ENCODE measurements at places on chromosomes 4 and X.

DNA sequence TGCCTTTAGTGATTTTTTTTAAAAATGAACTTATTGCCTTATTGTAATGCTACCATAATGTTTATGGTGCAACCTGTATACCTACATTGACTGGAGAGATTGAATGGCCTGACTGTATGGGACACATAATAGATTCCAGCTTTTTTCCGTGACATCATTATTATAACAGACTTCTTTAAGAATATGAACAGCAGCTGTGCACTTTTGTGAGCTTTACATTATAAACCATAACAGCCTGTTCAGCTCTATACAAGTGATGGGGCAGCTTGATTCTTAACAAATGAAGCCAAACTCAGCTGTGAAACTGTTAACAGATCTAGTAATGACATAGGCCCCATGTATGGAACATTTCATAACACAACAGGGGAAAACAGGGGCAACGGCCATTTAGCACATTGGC, 187.0 kb downstream of the BMPR1B start:
- no peak for DNase-seq

GRCh38 chrX:19627533-19627932, 112.2 kb upstream of the MAP3K15 start:
- no peak for DNase-seq

DNA sequence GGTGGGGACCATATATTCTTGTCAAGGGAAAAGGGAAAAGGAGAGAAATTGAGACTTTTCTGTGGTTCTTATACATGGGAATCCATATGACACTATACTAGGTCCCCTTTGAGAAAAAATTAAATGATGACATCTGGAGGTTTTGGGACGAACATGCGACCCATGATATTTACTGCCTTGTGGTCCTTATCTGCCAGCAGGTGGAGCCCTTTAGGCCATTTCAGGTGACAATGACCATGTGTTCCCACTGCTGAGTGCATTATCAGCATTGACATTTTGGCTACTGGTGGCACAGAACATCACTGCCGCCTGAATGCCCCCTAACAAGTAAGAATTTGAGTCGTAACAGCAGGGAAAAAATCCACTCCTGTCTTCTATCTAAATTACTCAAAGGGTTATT, 843.4 kb downstream of the FSTL5 start:
- no peak for DNase-seq

- no peak for DNase-seq
Measured at GRCh38 chrX:73126240-73126639, 46.9 kb upstream of the PABPC1L2A start.

DNA sequence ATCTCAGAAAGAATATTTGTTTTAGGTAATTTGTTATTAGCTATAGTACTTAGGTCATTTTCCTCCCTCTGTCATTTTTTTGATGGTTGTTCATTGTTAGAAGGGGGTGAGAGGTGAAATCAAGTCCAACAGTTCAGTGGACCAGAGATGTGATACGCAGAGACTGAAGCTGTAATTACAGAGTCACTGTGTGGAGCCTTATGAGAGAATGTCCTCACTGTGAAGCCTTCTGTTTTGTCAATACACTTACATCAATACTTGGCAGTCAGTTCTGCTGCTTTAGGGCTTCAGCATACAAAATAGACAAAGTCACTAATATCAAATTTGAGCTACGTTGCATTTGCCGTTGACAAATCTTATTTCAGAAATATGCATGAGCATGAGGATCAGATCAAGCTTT, 692.5 kb downstream of the C4orf33 start:
- DNase-seq: no peak

GRCh38 chr4:7335344-7336066, 99.2 kb downstream of the PSAPL1 start:
- no peak for DNase-seq

GRCh38 chrX:16160729-16161128, 6.6 kb upstream of the MAGEB17 start:
- no peak for DNase-seq

- DNase-seq: no peak
Measured at GRCh38 chr4:24529555-24529954, 54.8 kb downstream of the DHX15 start.

- DNase-seq: no peak
Measured at GRCh38 chr4:159505266-159505975, 402.5 kb downstream of the RAPGEF2 start.

- no peak for DNase-seq
Measured at GRCh38 chr4:24032371-24032989, 142.6 kb upstream of the PPARGC1A start.

DNA sequence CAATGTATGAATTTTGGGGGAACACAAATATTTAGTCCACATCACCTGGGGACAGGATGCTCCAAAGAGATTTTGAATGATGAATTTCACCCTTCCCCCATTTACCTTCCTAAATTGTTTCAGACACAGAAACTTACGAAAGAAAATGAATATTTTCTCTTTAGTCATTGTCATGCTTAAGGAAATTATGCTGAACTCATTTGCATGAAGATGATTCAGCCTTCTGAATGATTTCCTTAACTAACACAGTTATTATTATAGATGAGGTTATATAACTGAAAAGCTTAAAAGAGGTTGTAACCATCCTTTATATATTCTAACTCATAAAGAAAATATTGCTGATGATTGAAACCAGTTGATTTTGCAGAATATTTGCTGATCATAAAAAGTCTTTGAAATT, 61.1 kb downstream of the KCNIP4 start:
- DNase-seq: no peak

DNA sequence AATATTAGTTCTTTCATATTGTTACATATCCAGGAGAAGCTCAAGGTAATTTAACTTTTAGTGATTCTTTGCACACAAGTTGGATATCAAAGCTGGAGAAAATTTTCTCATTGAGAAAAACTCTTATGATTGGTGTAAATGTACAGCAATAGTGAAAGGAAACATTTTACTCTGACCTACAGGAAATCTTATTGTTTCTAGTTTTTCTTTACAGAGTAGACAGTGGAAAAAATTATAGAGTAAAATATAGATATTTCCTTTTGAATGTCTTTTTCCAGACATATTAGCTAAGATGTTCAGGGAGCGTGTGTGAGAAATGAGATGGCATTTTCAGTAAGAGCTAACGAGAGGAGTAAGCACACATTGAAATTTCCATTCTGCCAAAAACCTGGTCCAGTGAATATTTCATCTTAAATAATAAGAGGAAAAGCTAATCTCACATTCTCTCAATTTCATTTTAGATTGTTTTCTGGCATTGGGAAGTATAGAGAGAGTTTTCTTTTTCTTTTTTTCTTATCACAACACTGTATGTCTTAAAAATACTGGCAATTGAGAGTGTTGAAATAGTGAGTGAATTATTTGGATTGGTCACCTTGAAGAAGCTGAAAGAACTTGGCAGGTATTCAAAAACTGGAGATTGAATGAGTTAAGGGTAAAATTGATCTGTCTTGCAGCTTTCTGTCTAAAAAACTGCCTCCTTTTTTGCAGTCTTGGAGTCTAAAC, 15.6 kb upstream of the ATP8A1 start:
- DNase-seq: no peak

DNA sequence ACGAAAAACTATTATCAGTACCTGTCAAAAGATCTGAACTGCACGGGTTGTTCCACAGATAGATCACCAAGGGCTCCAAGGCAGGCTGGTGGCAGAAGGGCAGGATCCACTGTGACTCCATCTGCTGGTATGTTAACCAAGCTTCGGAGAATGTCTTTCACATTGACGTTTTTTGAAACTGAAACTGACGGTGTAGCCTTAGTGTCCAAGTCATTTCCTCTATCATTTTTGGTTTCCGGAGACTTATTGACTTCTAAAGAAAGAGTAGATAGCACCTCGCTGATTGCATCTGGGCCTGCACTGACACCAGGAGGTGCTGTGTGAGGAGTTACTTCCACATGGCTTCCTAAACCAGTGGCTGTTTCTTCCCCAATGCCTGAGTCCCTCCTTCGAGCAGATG, 186.9 kb downstream of the LRBA start:
- peak; percentile 7 for DNase-seq

DNA sequence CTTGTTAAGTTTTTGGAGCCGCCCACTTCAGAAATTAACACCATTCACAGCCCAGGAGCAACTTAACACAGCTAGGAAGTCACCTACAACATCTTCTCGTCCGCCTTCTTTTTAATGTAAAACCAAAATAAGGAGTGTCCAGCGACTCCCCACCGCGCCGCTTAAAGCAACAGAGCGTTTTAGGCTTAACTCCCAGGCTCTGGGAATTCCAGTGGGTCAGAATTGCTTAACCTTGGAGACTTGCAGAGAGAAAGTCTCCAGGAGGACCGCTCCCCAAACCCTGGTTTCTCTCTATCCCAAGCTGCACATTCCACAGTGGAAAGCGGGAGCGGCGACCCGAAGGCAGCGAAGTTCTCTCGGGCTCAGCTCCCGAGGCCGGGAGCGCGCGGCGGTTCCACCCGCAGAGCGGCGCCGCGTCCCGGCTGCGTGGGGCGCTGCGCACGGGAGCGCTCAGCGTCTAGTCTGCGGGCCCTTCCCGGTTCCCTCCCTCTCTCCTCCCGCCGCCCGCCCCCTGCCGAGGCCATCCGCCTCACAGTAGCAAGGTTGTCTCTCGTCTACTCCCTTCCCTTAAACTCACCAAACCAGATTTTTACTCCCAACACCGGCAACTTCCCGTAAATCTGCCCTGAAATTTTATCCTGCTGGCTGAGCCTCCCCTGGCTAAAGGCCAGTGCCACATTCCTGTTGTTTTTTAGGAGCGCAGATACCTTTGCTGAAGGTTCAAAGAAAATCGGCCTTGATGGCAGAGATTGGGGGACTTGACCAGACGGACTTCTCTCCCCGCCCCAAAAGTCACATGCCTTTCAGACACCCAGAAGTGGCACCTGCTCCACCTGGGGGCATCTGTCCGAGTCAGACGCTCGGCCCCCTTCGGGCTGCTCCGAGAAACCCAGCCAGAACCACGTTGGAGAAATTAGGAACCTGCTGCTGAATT, at the start of gene RBM47:
Gene RBM47, minus strand, starts transcription at position 464 of the 934 bp plus-strand sequence. CDS start 190,971 bp downstream, outside the sequence.
- DNase-seq: no peak

DNA sequence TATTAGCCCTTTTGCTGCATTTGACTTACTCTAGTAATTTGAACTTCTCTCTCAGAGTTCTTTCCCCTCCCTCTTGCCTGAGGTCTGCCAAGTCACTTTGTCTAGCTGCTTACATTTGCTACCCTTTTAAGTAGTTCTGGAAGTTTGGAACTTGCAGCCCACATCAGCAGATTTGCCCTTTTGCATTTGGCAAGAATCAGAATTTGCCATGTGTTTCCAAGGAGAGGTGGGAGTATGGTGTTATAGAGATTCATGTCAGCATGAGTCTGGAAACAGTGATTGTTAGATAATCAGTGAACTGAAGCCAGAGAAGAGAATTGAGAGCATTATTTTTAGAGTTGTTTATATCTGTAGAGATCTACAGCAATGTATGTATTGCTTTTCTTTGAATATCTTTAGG, 52.1 kb downstream of the KLHL34 start:
- no peak for DNase-seq

DNA sequence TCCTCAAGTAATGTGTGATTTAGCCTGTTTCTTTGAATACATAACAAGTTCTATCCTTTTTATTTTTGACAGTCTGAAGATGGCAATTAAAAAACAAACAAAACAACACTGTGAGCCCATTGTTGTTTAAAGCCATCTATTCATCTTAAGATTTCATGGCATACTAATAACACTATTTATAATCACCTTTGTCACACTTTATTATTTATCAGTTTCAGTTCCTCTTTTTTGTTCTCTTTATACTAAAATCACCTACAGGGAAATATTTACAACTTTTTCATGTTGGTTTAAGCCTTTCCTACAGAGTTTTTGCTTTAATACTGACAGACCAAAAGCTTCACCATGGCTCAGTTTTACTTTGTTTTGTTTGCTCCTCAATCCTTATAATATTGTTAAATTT, 247.4 kb upstream of the CTSO start:
- no peak for DNase-seq

GRCh38 chr4:183984566-183984965, 79.5 kb downstream of the STOX2 start:
- DNase-seq: no peak

GRCh38 chr4:100106982-100107381, 83.3 kb downstream of the DDIT4L start:
- no peak for DNase-seq

DNA sequence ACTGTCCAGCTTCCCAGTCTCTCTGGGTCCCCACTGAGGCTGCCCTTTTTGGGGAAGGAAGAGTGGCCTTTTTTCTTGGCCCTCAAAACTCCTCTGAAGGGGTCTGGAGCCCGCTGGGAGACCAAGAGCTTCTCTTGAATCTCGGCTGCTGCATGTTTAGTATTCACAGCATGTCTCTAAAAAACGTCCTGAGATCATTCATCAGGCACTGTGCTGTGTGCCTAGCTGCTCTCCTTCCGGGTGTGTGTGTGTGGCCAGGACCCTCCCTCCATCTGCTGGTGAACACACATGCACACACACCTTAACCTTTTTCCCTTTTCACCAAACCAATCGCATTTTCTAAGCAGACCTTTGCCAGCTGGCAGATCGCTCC, 841 bp upstream of the FRMPD3 start:
- DNase-seq: no peak

DNA sequence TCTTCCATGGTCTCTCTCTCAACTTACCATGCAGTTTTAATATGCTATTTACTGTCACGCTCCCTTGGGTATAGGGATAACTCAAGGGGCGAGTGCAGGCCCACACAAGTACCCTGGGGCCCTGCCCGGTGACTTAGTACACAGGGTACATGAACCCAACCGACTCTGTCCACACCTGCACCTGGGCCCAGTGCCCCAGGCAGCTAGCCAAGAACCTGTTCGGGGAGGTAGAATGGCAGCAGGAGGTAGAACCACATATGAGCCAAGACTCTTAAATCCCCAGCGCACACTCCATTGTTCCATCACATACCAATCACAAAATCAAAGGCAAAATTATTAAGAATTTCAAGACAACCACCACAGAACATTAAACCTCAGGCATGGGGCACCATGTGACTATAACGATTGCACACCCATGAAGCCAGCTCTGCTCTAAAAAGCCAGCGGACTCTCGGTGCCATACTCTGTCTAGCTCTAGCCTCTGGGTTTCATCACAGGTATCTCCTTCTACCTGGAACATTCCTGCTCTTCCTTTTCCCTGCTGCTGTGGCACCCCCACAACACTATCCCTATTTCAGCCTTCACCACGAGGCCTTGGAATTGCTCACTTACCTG, 14.6 kb downstream of the PHF8 start:
- DNase-seq: no peak

DNA sequence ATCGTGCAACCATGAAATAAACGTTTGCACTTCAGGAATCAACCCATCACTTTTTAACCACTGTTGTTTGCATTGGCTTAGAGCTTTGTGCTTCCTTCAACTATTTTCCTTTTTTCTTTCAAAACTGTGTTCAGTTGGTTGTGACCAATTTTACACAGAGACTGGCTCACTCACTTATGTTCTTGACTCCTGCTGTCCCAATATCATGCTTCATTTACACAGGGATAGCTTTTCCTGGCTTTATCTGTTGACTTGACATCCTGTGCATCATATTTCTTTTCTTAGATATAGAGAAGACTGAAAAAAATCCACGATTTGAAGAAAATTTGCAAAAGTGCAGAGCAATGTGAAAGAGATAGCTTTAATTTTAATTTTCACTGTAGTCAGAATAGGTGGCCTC, 38.8 kb downstream of the REPS2 start:
- no peak for DNase-seq
